Osteoblast (primary cell): ENCODE measurements at places on chromosomes 1 and 21. TPM values are rescaled to one million over a fixed set of nuclear protein-coding genes. Genes with fewer than 3 reads are reported as not detected.

The RUSC1 gene
- 15.6 and 16.5 TPM in 2 replicates for total RNA-seq

DNA sequence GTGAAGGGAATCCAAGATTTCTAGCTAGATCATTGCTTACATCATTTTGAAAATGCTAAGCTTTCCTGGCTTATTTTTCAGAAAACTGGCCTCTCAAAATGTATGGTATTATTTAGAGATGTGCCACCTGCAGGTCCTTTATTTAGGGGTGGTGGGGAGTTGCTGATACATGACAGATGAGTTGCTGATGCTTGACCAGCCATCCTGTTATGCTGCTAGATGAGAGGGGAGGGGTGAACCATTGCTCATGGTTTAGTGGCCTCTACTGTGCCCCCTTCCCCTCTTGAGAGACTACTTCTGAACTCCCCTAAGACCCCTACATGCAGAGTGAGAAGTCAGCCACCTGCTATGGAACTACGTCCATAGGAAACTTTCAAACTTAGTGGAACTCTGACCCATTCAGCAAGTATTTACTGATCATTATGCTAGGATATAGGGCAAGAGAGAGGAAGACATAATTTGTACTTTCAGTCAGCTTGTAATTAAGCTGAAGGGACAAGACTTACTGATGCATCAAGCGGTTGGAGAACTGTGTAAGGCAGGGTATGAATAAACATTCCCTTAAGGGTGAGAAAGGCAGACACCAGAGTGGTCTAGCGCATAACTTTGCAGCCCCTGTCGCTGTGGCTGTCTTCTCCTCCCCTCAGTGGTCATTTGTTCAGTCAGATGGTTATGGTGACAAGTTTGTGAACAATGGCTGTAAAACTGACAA lies 34.6 kb downstream of the SLAMF6 start:
- H3K4me3 ChIP-seq: no peak overlapping the region
- H3K27me3 ChIP-seq: no peaks in the 10 kb centered on the region
- H3K4me1 ChIP-seq: no peaks in the 10 kb centered on the region
- no peaks in the 10 kb centered on the region for H3K36me3 ChIP-seq
- DNase-seq: no peak
- H3K27ac ChIP-seq: no peak overlapping the region

The SDC3 gene
- total RNA-seq: 38.0 and 39.8 TPM in 2 replicates

- DNase-seq: no peak
- H3K4me1 ChIP-seq: no peaks in the 10 kb centered on the region
- no peaks in the 10 kb centered on the region for H3K36me3 ChIP-seq
- no peak overlapping the region for H3K4me3 ChIP-seq
- no peaks in the 10 kb centered on the region for H3K27me3 ChIP-seq
- no peak overlapping the region for H3K27ac ChIP-seq
These were observed 26.3 kb downstream of the KCNA3 start for GRCh38 chr1:110648417-110648816.

DNA sequence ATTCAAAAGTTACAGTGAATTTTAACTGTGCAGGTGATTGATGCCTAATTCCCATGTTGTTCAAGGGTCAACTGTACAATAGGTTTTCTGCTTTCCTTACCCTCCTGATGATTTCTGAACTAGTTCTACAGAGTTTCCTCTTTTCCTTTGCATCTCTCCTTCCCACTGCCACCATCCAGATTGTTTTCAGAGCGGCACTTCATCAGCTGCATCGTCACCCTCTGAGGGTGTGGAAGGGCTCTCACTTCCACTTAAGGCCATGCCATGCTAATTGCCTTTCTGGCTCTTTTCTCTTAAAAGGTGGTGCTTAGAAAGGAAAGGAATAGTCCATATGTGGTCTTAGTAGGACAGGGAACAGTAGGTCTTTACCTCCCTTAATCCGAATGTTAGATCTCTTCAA lies 39.1 kb downstream of the DISC1 start:
- no peaks in the 10 kb centered on the region for H3K4me1 ChIP-seq
- no peak for DNase-seq
- H3K27me3 ChIP-seq: no peaks in the 10 kb centered on the region
- H3K36me3 ChIP-seq: no peaks in the 10 kb centered on the region
- H3K4me3 ChIP-seq: no peak overlapping the region

- no peak overlapping the region for H3K4me3 ChIP-seq
- peak overlapping the region; percentile 54 for H3K27ac ChIP-seq
- peak; percentile 91 for DNase-seq
- no peaks in the 10 kb centered on the region for H3K36me3 ChIP-seq
These were observed 31.9 kb downstream of the SLC1A7 start for GRCh38 chr1:53110370-53111072.

The DENND2D gene
- total RNA-seq: 4.7 and 5.0 TPM in 2 replicates

DNA sequence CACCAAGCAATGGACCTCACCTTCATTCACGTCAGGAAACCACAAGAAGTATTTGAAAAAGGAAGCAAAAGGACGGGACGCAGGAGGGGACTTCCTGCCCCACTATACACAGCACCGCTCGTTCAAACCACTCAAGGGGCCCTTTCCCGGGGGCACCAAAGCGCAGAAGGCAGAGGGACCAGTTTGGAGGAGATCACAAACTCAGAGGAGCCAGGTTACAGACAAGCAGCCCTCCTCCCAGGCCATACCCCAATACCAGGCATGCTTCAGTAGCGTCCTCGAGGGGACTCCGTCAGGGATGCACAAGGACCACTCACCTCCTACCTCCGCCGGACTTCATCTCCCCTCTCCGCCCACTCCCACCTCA lies 685 bp downstream of the CRTC2 start:
- H3K4me3 ChIP-seq: peak overlapping the region; percentile 96
- DNase-seq: no peak
- H3K27ac ChIP-seq: peak overlapping the region; percentile 63
- peaks cover 23% of the 10 kb centered on the region for H3K36me3 ChIP-seq

The GPA33 gene
- not detected in 2 replicates for total RNA-seq

GRCh38 chr1:14949836-14950713 lies 203.5 kb upstream of the TMEM51 start:
- H3K36me3 ChIP-seq: no peaks in the 10 kb centered on the region
- no peak overlapping the region for H3K27ac ChIP-seq
- H3K4me1 ChIP-seq: peaks cover 21% of the 10 kb centered on the region
- no peak overlapping the region for H3K4me3 ChIP-seq

GRCh38 chr1:59265622-59266021 lies 31.3 kb upstream of the FGGY start:
- H3K27ac ChIP-seq: no peak overlapping the region
- no peak for DNase-seq
- no peaks in the 10 kb centered on the region for H3K36me3 ChIP-seq
- H3K4me1 ChIP-seq: no peaks in the 10 kb centered on the region

DNA sequence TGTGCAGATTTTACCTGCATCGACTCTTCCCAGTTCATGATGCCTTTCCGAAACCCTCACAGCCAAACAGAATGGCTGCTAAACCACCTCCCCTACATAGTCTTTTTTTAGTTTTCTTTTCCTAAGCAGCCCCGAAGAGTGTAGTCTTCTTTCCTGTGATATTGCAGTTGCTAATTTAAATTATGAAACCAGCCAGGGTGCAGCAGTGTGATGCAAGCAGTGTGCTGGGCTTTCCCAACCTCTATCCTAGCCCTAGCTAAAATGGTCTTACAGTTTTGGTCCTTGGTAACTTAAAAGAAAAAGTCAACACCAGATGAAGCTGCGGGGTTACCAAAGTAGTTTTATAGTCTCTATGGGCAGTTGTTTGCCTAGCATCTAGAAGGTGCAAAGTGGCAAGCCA lies 82.0 kb upstream of the GCLM start:
- no peak overlapping the region for H3K27ac ChIP-seq
- no peak for DNase-seq
- H3K4me3 ChIP-seq: no peak overlapping the region

The NTMT2 gene
- total RNA-seq: not detected in 2 replicates

DNA sequence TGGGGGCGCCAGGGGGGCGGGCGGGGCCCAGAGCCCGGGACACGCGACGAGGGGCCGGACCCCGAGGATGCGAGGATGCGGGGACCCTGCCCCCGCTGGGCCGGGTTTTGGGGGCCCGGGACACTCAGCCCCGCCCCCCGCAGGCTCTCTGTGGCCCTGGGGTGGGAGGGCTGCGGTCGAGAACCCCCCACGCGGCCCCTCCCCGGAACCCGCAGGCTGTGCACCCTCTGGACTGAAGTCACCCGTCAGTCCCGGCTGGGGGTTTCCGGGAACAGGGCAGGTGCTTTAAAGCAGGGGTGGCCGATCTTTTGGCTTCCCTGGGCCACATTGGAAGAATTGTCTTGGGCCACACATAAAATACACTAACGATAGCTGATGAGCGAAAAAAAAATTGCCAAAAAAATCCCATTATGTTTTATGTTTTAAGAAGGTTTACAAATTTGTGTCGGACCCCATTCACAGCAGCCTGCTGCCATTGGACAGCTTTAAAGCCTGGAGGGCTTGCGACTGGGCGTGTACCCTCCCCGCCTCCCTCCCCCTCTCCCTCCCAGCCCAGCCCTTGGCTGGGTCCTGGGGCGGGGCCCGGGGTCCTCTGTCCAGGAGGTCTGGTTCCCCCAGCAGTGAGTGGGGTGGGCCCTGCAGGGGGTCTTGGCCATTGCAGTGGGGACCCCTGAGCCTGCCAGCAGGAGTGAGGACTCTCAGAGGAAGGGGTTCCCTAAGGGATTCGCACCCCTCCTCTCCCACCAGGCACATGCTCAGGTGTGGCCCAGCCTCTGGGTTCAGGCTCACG lies 21.6 kb upstream of the C1orf159 start:
- no peaks in the 10 kb centered on the region for H3K36me3 ChIP-seq
- no peak overlapping the region for H3K27ac ChIP-seq
- no peak overlapping the region for H3K4me3 ChIP-seq
- DNase-seq: no peak

DNA sequence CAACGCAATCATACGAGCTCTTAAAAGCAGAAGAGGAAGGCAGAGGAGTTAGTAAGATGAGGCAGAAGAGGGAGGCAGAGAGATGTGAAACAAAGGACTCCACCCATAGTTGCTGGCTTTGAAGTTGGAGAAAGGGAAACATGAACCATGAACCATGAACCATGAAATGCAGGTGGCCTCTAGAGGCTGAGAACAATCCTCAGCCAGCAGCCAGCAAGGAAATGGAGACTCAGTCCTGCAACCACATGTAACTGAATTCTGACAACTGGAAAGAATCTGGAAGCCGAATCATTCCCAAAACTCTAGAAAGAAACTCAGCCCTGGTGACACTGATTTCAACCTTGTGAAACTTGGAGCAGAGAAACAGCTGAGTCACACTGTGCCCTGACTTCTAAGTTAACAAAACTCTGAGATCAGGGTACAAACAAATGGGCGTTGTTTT lies 10.1 kb downstream of the DIPK1A start:
- H3K4me1 ChIP-seq: peaks cover 23% of the 10 kb centered on the region
- peak overlapping the region; percentile 84 for H3K27ac ChIP-seq
- peak overlapping the region; percentile 17 for H3K4me3 ChIP-seq
- DNase-seq: no peak

The NCDN gene
- 25.9 and 30.0 TPM in 2 replicates for total RNA-seq

DNA sequence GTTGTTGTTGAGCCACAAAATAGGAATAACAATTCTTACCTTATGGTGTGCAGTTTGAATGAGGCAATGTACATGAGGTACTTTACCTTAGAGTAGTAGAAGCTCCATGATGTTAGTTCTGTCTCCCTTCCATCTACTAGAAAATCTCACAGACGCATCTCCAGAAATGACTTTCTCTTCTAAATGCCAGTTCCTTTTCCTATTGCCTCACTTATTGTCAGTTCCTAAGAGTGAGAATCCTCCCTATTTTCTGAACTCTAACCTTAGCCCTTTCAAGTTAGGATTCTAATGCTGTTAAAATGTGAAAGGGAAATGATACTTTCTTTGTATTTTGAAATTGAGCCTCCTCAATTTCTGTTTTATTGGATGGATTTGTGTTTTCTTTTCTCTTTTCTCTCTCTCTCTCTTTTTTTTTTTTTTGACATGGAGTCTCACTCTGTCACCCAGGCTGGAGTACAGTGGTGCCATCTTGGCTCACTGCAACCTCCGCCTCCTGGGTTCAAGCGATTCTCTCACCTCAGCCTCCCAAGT lies 18.6 kb upstream of the MAPKAPK2 start:
- DNase-seq: no peak
- H3K4me3 ChIP-seq: no peak overlapping the region
- H3K27me3 ChIP-seq: peaks cover 32% of the 10 kb centered on the region
- H3K27ac ChIP-seq: no peak overlapping the region
- H3K4me1 ChIP-seq: peaks cover 10% of the 10 kb centered on the region

- no peak overlapping the region for H3K27ac ChIP-seq
- no peaks in the 10 kb centered on the region for H3K27me3 ChIP-seq
- no peak overlapping the region for H3K4me3 ChIP-seq
- H3K36me3 ChIP-seq: no peaks in the 10 kb centered on the region
These were observed 470.3 kb downstream of the PTPRC start for GRCh38 chr1:199109160-199109559.

DNA sequence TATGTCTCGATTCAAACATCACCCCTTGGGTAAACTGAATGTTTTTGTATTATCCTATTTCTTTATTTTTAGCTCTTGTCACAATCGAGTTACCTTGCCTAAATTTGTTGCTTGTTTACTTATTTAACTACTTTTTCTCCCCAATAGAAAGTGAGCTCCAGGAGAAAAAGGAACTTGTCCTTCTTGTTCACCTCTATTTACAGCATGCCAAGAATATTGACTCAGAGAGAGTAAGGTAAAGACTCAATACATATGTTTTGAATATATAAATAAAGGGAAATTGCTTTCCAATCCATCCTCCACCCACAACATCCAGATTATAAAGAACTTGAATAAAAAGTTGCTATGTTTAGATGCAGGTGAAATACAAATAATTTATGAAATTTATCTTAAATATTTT lies 107.3 kb upstream of the PDC start:
- H3K4me3 ChIP-seq: no peak overlapping the region
- no peaks in the 10 kb centered on the region for H3K36me3 ChIP-seq
- H3K27ac ChIP-seq: no peak overlapping the region
- H3K4me1 ChIP-seq: peaks cover 7% of the 10 kb centered on the region

GRCh38 chr1:29062157-29062942 lies 61.4 kb downstream of the TMEM200B start:
- no peak overlapping the region for H3K4me3 ChIP-seq
- no peaks in the 10 kb centered on the region for H3K4me1 ChIP-seq
- peak; percentile 31 for DNase-seq
- H3K36me3 ChIP-seq: no peaks in the 10 kb centered on the region
- no peak overlapping the region for H3K27ac ChIP-seq

- peaks cover 28% of the 10 kb centered on the region for H3K4me1 ChIP-seq
- no peaks in the 10 kb centered on the region for H3K27me3 ChIP-seq
- H3K36me3 ChIP-seq: peaks cover 49% of the 10 kb centered on the region
- no peak overlapping the region for H3K4me3 ChIP-seq
- peak overlapping the region; percentile 75 for H3K27ac ChIP-seq
These were observed 22.7 kb downstream of the UTP25 start for GRCh38 chr1:209850342-209850979.

The SH2D1B gene
- not detected in 2 replicates for total RNA-seq

- H3K27me3 ChIP-seq: no peaks in the 10 kb centered on the region
- DNase-seq: no peak
- H3K27ac ChIP-seq: no peak overlapping the region
- H3K4me3 ChIP-seq: no peak overlapping the region
- peaks cover 6% of the 10 kb centered on the region for H3K4me1 ChIP-seq
These were observed 10.1 kb downstream of the SFT2D2 start for GRCh38 chr1:168235937-168236336.

The CRYBG2 gene
- total RNA-seq: not detected in 2 replicates

The GPR161 gene
- total RNA-seq: 13.8 TPM in 2 replicates
